Smooth muscle cell of the coronary artery (primary cell): ENCODE measurements at places on chromosomes 13 and 19. TPM values are rescaled to one million over a fixed set of nuclear protein-coding genes. Genes with fewer than 3 reads are reported as not detected.

The RDH13 gene
- total RNA-seq = 7.1 and 11.2 TPM in 2 replicates

The DNAJC15 gene
- 17.0 and 20.8 TPM in 2 replicates for total RNA-seq

The ZNF69 gene
- total RNA-seq = 1.8 and 10.1 TPM in 2 replicates

The PSG1 gene
- total RNA-seq = 1.2 TPM in 1 of 2 replicates, not detected in the other

The DHX34 gene
- total RNA-seq = 5.0 and 6.1 TPM in 2 replicates

The FAM124A gene
- total RNA-seq = 0.30 and 0.59 TPM in 2 replicates

The PDX1 gene
- total RNA-seq = not detected in 2 replicates

The MZT1 gene
- 2.6 and 10.4 TPM in 2 replicates for total RNA-seq

The TPTE2 gene
- not detected in 2 replicates for total RNA-seq

The ERICH4 gene
- not detected in 2 replicates for total RNA-seq

The CCL25 gene
- not detected in 2 replicates for total RNA-seq

The TRPC4 gene
- 2.6 and 10.1 TPM in 2 replicates for total RNA-seq
